IMR-90 (cell line): ENCODE measurements at places on chromosomes 2 and 18.

DNA sequence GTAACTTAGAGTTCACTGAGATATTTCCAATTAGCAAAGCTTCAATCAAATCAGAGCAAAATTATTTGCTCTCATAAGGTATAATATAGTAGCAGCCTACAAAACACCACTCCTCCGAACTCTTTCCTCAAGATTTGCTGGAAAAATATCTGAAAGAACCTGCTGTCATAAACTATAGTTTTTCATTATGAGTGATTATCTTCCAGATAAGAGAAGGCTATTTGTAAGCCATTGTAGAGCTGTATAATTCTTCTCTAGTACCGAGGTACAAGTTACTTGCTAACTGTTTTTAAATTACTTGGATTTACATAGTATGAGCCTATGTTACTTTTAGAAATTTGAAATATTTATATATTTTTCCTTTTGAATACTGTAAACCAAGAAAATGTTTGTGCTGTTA is 2.1 kb downstream of the NDC80 start:
- DNase-seq = no peak
- no peaks in the 10 kb centered on the region for H3K27me3 ChIP-seq
- H3K4me1 ChIP-seq = peaks cover 5% of the 10 kb centered on the region
- H3K27ac ChIP-seq = no peak overlapping the region; the same call in 1 of the 2 replicates
- H3K36me3 ChIP-seq = no peaks in the 10 kb centered on the region
- H3K4me3 ChIP-seq = no peak overlapping the region; the same call in 1 of the 2 replicates

- no peaks in the 10 kb centered on the region for H3K36me3 ChIP-seq
- H3K27ac ChIP-seq = no peak overlapping the region; the same call in 1 of the 2 replicates
- H3K4me1 ChIP-seq = peaks cover 2% of the 10 kb centered on the region
- DNase-seq = peak; percentile 71
- H3K27me3 ChIP-seq = peaks cover 4% of the 10 kb centered on the region; the same call in 1 of the 2 replicates
Observed at GRCh38 chr2:177604271-177605065, 211.9 kb downstream of the AGPS start.

- H3K4me3 ChIP-seq = no peak overlapping the region
- H3K27me3 ChIP-seq = peaks cover 6% of the 10 kb centered on the region
- H3K36me3 ChIP-seq = no peaks in the 10 kb centered on the region
- peaks cover 4% of the 10 kb centered on the region; the same call in 1 of the 2 replicates for H3K4me1 ChIP-seq
- peak; percentile 22 for DNase-seq
Observed at GRCh38 chr2:109690822-109691541, 76.8 kb downstream of the SOWAHC start.

- peaks cover 49% of the 10 kb centered on the region for H3K27me3 ChIP-seq
- peak; percentile 8 for DNase-seq
Observed at GRCh38 chr18:79625195-79625923, 54.2 kb upstream of the CTDP1 start.

GRCh38 chr18:58105206-58105887 is 61.3 kb downstream of the NEDD4L start:
- H3K4me3 ChIP-seq = no peak overlapping the region
- peak overlapping the region; percentile 34; the same call in 1 of the 2 replicates for H3K27ac ChIP-seq
- no peaks in the 10 kb centered on the region; the same call in 1 of the 2 replicates for H3K27me3 ChIP-seq
- no peaks in the 10 kb centered on the region for H3K36me3 ChIP-seq
- peak; percentile 63 for DNase-seq

GRCh38 chr2:202808754-202809153 is 62.8 kb downstream of the ICA1L start:
- peaks cover 5% of the 10 kb centered on the region for H3K4me1 ChIP-seq
- DNase-seq = no peak
- no peak overlapping the region for H3K27ac ChIP-seq
- no peaks in the 10 kb centered on the region for H3K27me3 ChIP-seq
- no peak overlapping the region for H3K4me3 ChIP-seq
- no peaks in the 10 kb centered on the region for H3K36me3 ChIP-seq

DNA sequence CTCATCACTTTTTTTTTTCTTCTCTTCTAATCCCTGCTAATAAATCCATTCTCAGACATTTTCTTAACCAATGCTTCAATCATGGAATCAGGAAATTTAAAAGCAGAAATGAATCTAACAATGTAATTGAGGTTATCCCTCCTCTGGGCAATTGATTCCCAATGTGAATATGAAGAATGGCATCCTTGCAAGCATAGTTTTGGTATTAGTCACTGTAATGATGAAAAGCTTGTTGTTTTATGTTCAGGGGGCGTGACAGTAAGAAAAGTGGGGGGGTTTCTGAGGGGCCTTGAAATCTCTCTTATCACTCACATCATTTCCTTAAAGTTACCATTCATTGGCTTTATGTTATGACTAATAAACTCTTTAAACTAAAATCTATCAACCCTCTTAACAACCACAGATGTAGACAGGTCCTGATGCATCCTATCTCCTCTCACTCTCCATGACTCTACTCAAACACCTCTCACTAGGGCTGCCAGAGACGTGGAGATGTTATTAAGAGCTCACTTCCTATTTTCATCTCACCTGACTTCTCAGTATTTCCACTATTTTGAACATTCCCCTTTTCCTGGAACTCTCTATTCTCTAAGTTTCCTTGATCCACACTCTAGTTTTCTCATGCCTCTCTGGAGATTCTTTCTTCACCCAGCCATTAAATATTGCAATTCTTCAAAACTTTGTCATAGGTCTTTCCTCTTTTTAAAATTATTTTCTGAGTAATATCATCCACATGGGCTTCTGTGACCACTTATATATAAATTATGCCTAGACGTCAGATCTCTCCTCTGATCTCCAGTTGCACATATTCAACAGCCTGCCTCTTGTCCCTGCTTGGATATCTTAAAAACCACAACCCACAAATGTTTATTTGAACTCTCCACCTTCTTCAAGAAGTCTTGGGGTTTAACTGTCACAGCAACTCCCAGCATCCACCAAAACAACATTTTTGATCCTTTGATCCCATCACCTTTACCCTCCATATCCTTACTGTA is 332.9 kb downstream of the CDH2 start:
- H3K4me3 ChIP-seq = no peak overlapping the region
- H3K27me3 ChIP-seq = no peaks in the 10 kb centered on the region; the same call in 1 of the 2 replicates
- no peaks in the 10 kb centered on the region for H3K36me3 ChIP-seq
- H3K4me1 ChIP-seq = no peaks in the 10 kb centered on the region
- no peak overlapping the region for H3K27ac ChIP-seq
- peak; percentile 36 for DNase-seq

DNA sequence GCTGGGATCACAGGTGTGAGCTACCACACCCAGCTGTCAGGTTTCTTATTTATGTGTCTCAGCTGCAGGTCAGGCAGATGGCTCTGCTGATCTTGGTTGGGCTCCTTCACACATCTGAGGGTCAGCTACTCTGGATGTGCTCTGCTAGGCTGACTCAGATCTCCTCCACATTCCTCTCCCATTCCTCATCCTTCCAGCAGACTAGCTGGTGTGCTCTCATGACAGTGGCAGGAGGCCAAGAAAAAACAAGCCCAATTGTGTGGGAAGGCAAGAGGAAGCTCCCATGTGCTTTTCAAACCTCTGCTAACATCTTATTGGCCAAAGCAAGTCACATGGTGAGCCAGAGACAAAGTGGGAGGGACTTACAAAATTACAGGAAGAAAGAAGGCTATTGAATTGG is 11.7 kb upstream of the MSH6 start:
- H3K36me3 ChIP-seq = no peaks in the 10 kb centered on the region
- H3K27me3 ChIP-seq = no peaks in the 10 kb centered on the region
- H3K27ac ChIP-seq = no peak overlapping the region
- H3K4me1 ChIP-seq = peaks cover 2% of the 10 kb centered on the region; the same call in 1 of the 2 replicates
- no peak overlapping the region for H3K4me3 ChIP-seq
